ENCODE measurements at places on chromosomes 11 and 22.

- no peak for DNase-seq
Observed at GRCh38 chr11:129705933-129706332, 109.7 kb upstream of the TMEM45B start.

- DNase-seq, result no peak
Observed at GRCh38 chr11:5591613-5592012, 4.8 kb upstream of the TRIM6 start.

GRCh38 chr22:37909766-37910165 is 3.7 kb downstream of the MICALL1 start:
- DNase-seq, result no peak

- no peak for DNase-seq
Observed at GRCh38 chr11:26731084-26731456, 9.2 kb upstream of the SLC5A12 start.

DNA sequence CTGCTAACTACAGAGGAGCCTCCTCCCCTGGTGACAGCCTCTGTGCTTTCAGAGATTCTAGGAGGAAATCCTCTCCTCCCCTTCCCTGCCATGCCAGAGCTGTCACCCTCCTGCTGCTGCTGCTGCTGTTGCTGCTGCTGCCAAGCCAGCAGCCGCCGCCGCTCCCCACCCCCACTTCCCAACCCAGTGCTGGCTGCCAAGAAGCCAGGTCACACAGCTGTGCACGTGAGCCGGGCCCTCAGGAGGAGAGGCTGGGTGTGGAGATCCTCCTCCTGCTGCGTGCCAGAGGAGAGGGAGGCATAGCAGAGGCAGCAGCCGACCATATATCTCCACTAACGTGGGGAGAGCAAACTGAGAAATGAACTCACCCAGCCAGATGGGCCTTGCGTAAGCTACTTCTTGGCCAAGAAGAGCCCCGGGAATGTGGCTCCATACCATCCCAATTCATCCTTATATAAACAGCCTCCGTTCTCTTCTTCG is 12.4 kb downstream of the CRY2 start:
- DNase-seq, result no peak

DNA sequence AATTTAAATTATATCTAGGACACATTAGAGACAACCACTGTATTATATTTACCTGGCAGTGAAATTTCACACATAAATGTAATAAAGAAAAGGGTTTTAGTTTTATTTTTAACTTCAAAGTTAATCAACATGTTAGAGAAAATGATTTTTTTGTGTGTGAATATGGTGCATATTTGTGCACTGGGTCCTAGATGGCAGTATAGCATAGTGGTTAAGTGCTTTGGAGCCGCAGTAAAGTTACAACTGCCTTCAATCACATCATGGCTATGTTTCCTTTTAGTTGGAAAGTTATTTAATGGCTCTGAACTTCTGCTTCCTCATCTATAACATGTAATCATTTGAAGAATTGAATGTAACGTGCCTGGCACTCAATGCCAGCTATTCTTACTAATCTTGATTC is 108.9 kb upstream of the DDI1 start:
- no peak for DNase-seq

DNA sequence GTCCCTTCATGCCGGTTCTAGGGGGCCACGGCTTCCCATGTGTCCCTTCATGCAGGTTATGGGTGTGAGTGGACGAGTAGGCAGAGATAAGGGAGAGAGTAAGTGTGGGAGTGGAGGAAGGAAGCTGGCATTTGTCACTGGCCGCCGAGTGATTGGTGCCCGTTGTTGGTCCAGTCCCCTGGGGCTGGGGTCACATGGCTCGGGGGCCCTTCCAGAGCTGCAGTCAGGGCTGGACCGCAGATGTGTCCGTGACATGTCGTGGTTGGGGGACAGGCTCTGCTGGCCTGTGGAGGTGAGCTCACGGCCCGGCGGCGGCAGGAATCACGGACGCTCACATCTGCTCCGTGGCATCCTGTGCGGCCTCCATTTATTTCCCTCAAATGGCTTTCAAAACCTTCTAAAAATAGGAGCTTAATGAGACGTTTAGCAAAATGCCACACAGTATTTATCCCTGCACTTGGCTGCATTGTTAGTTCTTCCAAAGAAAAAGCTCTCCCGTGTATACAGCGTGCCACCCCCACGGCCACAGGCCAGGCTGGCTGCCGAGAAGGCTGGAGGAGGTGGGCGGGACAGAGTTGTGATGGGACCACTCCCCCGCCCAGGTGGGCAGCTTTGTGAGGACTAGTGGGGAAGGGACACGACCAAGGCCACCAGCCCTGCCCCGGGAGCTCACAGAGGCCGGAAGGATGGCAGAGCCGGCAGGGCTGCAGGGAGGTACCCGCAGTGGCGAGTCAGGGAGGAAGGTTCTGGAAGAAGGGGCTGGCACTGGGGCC is 386.7 kb downstream of the TBC1D22A start:
- DNase-seq, result no peak

DNA sequence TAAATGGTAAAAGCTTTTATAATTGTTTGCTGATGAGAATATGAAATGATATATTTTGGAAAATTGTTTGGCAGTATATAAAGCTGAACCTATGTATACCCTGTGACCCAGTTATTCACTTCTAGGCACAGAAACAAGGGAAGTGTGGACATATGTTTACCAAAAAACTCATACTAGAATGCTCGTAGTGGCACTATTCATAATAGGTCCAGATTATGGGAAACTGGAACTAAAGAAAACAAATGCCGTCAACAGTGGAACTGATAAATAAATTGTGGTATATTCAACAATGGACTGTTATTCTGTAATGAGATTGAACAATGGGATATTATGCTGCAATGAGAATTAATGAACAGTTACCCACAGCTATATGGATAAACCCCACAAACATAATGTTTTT is 32.8 kb downstream of the CSTPP1 start:
- no peak for DNase-seq
